Omental fat pad (tissue), 4 donors: ENCODE measurements at places on chromosomes 1 and 21. TPM values are rescaled to one million over a fixed set of nuclear protein-coding genes. Genes with fewer than 3 reads are reported as not detected.

GRCh38 chr1:30816211-30817076 lies 58.9 kb upstream of the LAPTM5 start:
- DNase-seq: no peak

DNA sequence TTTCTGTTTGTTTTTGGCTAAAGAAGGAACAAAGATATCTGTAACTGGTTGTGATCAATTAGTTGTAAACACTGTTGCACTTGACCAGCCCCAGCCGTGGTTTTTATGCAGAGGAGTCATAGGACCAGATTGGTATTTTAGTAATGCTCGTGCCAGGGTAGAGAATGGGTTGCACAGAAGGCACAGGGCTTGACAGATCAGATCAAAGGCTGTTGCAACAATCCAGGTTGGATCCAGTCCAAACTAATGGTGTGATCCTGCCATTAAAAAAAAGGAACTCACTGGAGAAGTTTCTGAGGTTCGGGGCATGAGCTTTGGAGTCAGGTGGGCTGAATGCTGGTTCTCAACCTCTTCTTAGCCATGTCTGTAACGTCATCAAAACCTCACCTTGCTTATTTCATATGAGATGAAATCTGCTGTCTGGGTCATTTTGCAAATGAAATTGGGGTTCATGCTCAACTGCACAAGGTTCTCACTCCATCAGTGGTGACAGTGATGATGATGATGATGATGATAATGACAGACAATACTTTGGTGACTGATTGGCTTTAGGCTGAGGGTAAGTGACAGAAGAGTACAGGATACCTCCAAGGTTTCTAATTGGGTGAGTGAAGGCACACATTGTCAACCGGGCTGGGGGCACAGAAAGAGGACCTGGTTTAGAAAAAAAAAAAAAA lies 43.1 kb downstream of the ZNF281 start:
- no peak for DNase-seq

GRCh38 chr1:93042187-93043056 lies 36.7 kb upstream of the MTF2 start:
- no peak for DNase-seq

Gene ADAR
- total RNA-seq: 74.1 TPM

Gene SPATA21
- total RNA-seq: not detected
